Right atrium auricular region (tissue), 2 donors: ENCODE measurements at places on chromosomes 12 and 14. TPM values are rescaled to one million over a fixed set of nuclear protein-coding genes. Genes with fewer than 3 reads are reported as not detected.

- DNase-seq: no peak
Observed at GRCh38 chr12:56661560-56661959, 15.8 kb upstream of the ATP5F1B start.

DNA sequence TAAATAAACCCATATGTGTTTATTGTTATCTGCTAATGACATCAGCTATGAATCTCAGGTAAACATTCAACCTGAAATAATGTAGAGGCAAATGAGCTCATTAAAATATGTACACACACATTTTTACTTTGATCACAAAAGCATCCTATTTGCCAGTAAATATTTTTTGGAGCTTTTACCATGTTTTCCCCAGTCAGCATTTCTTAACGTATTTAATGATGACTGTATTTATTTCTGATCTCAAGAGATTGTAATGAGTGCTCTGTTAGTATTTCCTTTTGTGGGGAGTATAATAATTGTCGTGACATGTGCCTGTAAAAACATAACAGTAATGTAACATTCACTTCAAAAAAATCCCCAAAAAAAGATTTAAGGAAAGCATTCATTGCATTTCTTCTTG, 52.1 kb downstream of the FRMD6 start:
- DNase-seq: no peak

- DNase-seq: no peak
Observed at GRCh38 chr12:87047691-87048090, 791.5 kb upstream of the MGAT4C start.

- DNase-seq: no peak
Observed at GRCh38 chr12:117019866-117020265, 79.3 kb downstream of the TESC start.

GRCh38 chr14:54807428-54807827, 95.2 kb downstream of the GCH1 start:
- DNase-seq: no peak

- no peak for DNase-seq
Observed at GRCh38 chr12:14802721-14803010, 612 bp downstream of the WBP11 start.

GRCh38 chr14:96095581-96096476, 56.7 kb downstream of the C14orf132 start:
- no peak for DNase-seq

- no peak for DNase-seq
Observed at GRCh38 chr12:58765653-58766512, 154.4 kb downstream of the LRIG3 start.

DNA sequence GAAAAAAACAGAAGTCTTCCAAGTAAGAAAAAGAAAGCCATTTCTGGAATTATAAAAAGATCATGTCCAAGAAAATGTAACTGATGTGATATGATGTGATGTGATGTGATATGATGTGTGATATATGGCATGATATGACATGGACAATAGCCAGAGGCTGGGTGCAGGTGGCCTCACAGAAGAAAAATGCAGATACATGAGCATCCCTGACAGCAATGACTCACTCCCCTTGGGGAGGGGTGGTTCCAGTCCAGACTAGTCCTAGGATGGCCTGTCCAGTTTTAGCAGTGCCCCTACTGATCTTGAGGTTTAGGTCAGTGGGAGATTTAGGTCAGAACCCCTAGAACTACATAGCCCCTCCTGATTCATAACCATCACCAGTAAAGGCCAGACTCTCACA, 3.5 kb upstream of the RHOJ start:
- DNase-seq: no peak

DNA sequence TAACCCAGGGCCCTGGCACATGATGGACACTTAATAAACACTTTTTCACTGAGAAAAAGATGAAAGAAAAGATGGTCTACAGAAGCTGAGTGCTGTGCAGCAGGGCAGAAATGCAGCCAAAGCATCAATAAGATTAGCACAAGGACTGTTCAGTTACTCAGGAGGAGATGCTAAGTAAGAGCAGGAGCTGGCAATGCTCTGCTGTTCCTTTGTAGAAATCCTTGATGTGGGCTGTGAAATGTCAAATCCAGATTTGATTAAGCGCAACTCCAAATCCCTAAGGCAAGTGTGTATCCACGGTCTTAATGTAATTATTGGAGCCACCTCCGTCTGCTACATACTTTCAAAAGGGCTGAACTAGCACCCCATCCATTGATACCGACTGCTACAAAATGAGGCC, 151.8 kb upstream of the BTG1 start:
- DNase-seq: no peak

The KRT71 gene
- total RNA-seq: not detected

The RILPL2 gene
- 4.6 TPM for total RNA-seq

The PITPNM2 gene
- 9.4 TPM for total RNA-seq

The HOXC12 gene
- total RNA-seq: not detected

The GALNT9 gene
- 10.8 TPM for total RNA-seq

The P2RX7 gene
- total RNA-seq: 1.3 TPM

The DPPA3 gene
- not detected for total RNA-seq
